ENCODE measurements at places on chromosomes 5 and 9.

DNA sequence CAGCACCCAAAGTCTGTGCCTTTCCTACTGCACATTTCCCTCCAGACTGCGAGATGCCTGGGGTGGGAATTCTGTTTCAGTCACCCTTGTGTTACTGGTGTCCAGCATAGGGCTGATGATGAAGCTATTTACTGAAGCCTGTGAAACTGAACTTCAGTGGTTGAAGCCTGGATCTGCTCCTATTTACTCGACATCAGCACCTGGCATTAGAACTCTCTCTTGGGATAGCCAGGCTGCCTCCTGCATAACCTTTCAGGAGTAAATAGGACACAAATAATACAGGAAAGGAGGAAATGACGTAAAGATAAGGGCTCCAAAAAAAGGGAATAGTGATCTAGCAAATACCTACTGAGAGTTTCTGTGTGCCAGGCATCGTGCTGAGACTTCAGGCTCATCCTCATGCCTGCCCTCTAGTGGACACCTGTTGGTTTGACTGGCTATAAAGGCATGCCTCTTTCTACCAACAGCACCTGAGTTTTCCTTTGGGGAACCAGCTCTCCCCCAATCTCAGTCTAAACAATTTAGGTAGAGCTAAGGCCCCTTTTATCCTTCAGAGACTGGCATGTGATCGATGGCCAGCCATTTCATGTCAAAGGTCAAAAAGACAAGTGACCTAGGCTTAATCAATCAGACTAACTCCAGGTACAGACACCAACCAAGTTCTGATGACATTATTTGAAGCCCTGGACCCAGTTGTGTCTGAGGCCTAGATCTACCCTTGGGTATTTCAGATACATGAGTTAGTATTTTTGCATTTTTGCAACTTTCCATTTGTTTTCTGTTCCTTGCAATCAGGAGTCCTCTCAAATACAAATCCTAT, 192.1 kb upstream of the TRIM32 start:
- peak; percentile 37 for DNase-seq

GRCh38 chr9:87346061-87346665, 151.5 kb upstream of the DAPK1 start:
- no peak for DNase-seq

DNA sequence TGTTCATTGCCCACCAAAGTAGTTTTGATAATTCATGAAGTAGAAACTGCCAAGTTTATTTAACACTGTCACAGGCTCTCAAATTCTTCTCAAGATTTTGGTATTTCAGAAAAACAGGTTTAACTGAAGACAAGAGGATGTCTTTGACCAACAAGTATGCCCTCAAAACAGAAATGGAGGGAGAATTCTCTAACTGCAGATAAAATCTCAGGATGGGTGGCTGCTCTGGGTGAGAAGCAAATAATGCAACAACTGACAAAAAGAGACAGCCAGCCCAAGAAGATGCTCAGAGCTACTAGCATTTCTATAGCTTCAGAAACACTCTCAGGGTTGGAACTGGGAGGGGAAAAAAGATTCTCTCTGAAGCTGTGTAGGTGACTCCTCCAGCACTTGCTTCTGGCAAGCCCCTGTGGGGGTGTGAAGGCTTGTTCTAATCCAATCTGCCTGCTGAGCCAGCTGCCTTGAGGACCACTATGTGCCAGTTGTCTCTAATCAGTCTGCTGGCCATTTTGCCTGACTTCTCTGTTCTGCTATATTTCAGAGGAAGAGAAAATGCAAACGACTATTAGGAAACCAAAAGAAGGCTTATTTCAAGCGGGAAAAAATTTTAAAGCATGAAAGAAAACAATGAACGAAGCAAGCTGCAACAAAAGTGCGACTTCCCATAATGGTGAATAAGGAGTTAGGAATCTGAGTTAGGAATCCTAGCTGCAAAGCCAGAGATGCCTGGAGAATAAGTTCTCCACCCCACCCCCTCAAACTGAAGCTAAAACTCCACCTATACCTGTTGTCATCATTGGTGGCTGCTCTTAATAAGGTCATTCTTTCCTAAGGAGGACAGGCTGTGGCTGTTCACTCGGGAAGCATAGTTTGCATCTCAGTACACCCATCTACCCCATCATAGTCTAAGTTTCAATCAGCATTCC, 147.5 kb downstream of the GNAQ start:
- no peak for DNase-seq

DNA sequence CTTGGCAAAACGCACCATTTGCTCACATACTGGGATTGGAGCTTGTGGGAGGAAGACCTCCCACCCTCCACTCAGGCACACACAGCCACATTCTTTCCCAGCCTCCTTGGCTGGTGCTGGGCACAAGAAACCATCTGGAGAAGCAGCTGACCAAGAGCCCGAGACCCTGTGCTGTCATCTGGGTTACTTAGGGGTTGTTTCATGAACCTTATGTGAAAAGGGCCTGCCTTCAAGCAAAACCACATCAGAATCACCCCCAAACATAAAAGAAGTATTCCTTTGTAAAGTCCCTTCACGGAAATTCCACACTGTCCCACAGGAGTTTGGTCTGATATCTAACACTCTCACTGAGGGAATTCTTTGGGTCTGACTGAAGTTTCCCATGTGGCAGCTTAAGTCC, 172.1 kb downstream of the NR3C1 start:
- DNase-seq, result no peak

DNA sequence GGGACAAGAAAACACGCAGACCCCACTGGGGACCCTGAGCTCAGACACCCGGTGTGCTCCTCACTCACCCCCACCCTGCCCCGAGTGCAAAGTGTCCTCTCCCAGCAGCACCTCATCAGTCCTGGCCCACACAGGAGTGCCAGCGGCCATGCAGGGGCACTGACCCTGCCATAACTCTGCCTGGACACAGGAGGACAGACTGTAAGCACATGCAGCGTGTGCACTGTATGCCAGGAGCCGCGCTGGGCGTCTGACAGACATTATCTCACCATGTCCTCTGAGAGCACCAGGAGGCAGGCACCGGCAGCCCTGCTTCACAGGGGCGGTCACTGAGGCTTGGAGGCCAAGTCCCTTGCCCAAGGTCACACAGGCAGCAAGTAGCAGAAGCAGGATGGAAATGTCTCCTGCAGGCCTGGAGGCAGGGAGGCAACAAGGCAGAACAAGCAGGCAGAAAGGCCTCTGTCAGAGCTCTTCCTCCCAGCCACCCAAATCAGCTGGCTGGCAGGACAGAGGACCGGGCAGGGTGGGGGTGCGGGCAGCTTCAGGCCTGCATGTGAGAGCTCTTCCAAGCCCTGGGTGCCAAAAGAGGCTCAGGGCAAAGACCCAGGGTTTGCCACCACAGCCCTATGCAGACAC, 8.4 kb downstream of the EEIG1 start:
- no peak for DNase-seq

DNA sequence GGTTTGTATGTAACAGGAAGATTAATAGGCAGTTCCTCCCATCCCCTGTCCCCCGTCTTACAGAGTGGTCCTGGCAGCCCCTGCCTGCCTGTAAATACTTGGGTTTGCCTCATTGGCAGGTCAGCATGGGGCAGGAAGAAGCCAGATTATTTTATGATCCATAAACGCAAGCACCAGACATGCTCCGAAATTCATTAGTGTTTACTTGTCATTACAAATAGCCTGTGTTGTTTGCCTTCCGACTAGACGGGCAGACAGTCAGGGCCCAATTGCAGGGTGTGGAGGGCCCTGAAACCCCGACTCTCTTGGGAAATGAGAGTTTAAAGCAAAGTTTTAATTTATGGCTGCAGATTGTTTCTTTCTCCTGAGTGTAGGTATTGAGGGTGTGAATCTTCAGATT, 97.2 kb downstream of the RALGPS1 start:
- DNase-seq, result no peak

- DNase-seq, result no peak
These were observed 856.6 kb downstream of the MAT2B start for GRCh38 chr5:164361986-164362385.

DNA sequence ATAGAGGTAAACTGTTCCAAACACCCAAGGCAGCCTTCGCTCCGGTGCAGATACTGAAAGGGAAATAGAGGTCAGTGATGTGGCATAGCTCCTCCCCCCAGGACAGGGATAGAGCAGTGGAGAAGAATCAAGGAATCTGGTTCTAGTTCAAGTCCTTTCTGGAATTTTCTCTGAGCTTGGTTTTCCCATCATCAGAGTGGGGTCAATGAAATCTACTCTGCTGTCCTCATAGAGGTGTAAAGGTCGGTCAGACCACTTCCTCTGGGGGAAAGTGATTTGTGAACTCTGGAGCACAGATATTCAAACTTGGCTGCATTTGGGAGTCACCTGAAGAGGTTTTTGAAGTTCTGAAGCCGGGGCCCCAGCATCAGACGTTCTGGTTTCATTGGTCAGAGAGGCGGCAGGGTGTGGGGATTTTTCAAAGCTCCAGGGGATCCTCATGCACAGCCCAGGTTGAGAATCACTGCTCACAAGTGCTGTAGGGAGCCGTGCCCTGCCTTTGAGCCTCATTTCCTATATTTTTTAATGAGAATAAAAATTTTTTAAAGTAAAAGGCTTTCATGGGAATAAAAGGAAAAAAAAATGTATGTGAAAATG, 105.7 kb upstream of the RAD23B start:
- DNase-seq, result no peak

DNA sequence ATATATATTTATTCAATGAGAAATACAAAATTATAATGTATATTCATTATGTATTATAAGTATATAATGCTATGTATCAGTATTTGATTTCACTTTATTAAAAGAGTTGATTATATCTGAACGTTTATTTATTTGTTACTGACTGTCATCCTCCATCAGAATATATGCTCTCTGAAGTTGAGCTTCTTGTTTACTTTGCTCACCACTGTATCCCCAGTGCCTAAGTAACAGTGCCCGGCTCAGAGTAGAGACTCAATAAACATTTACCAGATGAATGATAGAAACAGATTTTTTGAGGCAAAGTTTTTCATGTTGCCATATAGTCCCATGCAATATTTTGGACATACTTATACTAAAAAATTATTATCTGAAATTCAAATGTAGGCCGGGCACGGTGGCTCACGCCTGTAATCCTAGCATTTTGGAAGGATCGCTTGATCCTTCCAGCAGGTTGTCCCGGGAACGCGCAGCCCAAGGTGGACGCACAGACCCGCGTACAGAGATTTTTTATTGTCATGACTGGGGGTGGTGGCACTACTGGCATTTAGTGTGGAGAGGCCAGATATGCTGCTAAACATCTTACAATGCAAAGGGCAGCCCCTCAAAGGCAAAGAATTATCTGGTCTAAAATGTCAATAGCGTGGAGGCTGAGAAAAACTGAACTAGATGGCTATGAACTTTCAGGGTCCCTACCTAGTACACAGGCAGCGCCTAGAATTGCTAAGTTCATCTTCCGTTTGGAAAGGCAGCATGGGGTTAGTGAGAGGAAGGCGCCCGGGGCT, 761 bp upstream of the DNAJC25 start:
- DNase-seq, result no peak

Measured in hematopoietic multipotent progenitor cell treated with erythropoietin and hydrocortisone succinate and interleukin-3 and kit ligand, for 17 days (in vitro differentiated cells).